CD4-positive, alpha-beta memory T cell (primary cell): ENCODE measurements at places on chromosomes 2 and 18.

- DNase-seq = no peak
Observed at GRCh38 chr2:45774688-45775244, 123.3 kb downstream of the PRKCE start.

DNA sequence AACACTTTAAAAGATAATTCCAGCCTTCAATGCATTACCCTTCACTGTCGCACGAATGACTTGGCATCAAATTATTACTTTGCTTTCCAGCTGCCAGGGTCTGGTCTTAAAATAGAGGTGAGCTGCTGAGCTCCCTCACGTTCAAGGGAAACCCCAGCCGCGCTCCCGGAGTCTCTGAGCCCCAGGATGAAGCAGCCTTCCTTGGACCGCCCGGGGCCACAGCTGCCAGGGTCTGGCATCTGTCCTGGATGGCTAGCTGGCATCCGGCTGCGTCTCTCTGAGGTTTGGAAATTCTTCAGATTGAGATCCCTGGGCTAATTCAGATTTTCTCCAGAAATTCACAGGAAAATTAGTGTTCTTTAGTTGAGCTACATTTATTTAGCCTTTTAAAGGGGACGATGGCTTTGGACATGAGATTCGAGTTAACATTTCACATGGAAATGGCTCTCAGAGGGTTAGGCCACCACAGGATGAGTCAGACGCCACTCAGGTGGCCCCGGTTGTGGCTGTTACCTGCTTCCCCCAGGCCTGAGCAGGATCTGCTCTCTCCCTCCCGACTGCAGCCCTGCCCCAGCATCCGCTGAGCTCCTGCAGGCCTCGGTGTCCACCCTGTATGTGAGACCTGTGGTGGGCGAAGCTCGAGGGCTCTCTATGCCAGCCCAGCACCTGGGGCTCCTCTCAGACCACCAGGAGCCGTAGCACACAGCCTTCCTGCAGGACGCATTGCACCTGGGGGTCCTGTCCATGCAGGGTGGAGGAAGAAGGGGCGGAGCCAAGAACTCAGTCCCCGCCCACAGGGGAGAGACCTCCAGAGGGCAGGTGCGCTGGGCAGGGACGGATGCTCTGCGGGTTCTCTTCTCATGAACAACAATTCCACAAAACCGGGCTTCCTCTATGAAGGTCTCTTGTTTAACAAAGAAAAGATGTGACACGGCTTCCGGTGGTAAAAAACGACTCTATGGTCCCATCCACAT is 255.5 kb downstream of the TWIST2 start:
- DNase-seq = no peak

GRCh38 chr2:2765176-2765800 is 434.2 kb upstream of the MYT1L start:
- no peak for DNase-seq

DNA sequence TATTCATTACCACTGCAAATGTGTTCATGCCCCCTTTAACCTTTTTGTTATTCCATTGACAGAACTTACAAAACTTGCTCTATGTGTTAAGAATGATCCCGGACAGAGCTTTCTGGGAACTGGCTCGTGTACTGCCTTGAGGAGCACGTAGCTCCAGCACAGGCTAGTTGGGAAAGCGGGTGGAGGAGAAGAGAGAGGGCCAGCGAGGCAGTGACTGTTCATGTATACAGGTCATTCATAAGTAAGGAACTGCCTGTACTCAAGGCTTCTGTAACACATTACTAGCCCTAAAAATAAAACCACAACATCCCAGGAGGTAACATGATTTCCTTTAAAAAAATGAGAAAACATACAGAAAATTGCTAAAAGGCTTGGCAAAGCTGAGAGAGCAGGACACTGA is 109.0 kb downstream of the STK39 start:
- no peak for DNase-seq

DNA sequence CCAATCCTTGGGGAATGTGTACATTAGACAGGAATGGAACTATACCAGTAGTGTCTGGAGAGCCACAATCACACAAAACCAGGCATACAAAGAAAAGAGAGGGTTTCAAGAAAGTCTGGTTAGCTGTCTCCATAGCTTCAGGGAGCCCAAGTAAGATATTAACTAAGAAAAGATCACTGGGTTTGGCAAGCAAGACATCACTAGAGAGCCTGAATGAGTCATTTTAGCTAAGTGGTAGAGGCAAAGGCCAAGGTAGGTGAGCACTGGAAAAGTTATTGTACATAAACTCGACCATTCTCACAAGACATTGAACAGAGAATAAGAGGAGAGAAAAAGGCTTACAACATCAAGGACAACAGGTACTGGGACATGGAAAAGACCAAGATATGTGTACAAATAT is 143.8 kb upstream of the ARL4C start:
- DNase-seq = no peak

- DNase-seq = no peak
Observed at GRCh38 chr2:8424997-8425900, 256.6 kb upstream of the ID2 start.

- no peak for DNase-seq
Observed at GRCh38 chr2:131567891-131568290, 40.2 kb downstream of the CCDC74A start.

DNA sequence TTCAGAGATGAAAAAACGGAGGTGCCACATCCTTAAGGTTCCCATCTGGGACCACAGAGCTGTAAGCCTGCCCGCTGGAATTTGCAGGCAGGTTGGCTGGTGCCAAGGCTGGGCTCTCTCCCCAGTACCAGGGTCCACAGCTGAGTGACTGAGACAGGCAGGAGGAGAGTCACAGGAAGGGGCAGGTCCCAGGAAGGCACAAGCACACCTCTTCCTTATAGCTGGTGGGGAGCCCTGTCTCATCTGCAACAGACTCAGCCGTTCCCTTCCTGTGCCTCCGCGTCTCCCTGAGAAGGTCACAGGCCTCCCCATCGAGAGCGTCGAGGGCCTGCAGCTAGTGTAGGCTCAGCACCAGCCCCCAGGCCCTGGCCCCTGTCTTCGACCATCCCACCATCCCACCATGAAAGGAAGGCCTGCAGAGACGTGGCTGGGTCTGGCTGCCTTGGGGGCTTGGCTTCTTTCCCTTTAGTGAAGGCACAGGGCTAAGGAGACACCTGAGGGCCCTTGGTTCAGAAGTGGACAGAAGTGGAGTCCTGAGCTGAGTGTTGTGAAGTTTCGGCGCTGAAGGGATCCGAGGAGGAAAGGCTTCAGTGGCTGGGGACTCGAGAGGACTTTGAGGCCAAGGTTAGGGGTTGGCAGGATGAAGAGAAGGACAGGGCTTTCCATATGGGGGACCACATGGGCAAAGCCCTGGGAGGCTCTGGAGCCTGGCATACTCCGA is 26.8 kb downstream of the GLI2 start:
- no peak for DNase-seq

- DNase-seq = no peak
Observed at GRCh38 chr18:74115046-74115445, 32.6 kb downstream of the FBXO15 start.

DNA sequence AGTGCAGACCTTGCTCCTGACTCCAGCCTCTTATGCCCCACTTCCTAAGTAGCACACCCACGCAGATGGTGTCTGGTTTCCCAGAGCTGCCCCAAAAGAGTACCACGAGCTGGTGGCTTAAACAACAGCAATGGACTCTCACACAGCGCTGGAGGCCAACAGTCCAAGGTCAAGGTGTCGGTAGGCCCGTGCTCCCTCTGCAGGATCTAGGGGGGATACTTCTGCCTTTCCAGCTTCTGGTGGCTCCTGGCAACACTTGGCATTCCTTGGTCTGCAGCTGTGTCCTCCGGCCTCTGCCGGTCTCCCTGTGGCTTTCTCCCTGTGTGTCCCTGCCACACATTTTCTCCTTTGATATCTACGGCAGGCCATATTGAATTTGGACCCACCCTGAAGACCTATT is 99.0 kb downstream of the TSHZ1 start:
- DNase-seq = no peak
